ENCODE measurements at places on chromosomes 3 and 15.

GRCh38 chr3:110767838-110768237 is 303.8 kb upstream of the NECTIN3 start:
- no peak for DNase-seq

GRCh38 chr15:33171202-33171601 is 23.3 kb downstream of the FMN1 start:
- no peak for DNase-seq

GRCh38 chr3:101200461-101200860 is 119.9 kb downstream of the IMPG2 start:
- no peak for DNase-seq

DNA sequence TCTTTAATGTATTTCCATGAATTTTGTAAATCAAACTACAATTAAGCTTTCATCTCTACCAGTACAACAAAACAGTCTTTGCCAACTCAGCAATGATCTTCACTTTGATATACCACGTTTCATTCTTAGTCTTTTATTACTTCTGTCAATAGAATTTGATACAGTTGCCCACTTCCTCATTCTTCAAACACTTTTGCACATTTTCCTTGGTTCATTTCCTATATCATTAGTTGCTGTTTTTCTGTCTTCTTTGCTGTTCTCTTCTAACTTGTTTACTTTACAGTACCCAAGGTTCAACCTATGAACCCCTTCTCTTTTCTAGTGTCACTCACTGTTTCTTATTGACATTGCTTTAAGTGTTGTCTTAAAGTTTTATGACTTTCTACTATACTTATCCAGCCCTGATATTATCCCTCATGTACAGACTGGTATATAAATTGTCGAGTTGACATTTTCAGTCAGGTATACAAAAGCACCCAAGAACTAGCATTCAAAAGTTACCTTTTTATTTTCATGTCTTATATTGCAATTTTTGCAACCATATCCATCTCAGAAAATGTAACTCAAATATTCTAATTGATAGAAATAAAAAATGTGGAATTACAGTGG is 903.1 kb downstream of the NSUN3 start:
- no peak for DNase-seq

DNA sequence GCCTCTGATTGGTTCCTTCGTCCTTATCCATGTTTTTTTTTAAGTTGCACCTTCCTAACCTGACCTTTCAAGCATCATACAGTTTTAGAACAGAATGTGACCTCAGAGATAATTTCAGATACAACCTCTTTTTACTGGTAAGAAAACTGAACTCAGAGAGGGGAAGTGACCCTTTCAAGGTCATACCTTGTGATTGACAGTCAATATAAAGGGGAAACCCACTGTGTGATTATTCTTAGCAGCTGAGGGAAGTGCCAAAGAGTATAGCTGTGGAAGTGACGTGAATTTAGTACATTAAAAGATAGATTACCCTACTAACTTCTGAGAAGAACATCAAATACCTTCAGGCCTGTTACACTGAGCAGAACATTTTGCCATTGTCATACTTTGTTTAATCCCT is 319.4 kb downstream of the NEK10 start:
- DNase-seq: no peak

GRCh38 chr15:89632563-89633430 is 22.5 kb downstream of the KIF7 start:
- DNase-seq: no peak

GRCh38 chr3:162217647-162218046 is 721.0 kb downstream of the OTOL1 start:
- no peak for DNase-seq

DNA sequence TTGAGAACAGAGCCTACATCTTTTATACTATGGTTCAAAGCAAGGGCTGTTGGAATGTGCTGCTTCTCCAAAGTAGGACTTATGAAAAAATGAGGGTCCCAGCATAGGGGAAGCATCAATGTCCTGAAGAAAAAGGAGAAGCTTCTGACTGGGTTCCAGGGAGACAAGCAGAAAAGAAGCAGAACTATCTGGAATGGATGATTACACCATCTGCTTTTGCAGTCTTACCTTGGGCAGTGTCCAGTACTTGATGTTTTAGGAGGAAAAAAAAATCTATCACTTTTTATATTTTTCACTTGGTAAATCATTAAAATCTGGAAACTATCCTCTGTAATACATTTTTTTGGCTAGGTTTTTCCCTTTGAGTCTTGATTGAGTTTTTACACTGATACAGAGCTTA is 57.9 kb upstream of the DPH6 start:
- no peak for DNase-seq

GRCh38 chr3:49029563-49029884 is 326 bp upstream of the IMPDH2 start:
- DNase-seq: no peak

DNA sequence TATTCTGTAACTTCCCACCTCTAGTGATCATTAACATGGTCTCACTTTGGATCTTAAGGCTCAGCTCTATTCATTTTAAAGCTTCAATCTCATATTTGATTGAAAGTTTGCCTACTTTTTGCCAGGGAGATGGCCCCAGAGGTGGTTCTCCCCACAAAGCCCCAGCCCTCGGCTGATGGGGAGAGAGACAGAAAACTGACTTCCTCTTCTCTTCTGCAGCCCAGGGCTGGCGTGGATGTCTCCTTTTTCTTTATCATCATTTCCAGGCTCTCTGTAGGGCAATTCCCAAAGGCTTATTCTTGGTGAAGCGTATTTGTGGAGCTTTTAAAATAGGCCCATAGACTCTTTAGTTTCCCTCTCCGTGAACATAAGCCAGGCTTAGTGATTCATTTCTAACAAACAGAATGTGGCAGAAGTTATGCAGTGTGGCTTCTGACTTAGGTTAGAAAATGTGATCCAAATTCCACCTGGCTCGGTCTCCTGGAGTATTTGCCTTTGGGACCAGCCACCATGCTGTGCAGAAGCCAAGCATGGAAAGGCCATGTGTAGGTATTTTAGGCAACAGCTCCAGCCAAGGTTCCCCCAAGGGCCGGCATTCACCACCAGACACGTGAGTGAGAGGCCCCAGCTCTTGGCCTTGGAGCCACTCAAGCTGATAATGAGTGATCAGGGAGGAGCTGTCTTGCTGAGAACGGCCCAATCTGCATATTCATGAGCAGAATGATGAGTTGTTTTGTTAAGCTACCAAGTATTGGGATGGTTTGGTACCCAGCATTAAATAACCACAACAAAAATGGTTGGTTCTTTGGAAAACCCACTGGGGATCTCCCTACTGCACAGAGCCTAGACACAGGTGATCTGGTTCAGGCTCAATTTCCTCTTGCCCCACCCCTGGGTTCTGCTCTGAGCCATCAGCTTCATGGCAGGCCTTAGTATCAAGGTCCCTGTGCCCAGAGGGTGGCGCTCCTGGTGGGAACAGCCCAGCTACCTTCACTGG is 353.2 kb upstream of the PROK2 start:
- no peak for DNase-seq

DNA sequence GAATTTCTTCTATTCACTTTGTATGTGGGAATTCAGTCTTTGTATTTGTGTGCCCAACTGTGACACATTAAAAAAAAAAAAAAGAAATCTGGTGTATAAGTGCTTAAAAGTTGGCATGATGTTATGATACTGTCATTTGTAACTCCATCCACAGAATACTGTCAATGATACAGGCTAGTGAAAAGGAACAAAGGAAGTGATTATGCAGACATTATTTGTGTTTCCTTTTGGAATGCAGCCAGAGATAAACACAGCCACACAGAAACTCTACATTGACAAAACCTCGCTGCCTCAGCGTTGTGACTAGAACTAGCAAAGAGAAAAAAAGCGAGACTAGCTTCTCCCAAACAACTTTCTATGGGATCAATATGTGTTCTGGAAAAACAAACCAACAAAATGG is 519.2 kb upstream of the AGTR1 start:
- no peak for DNase-seq

Measured in hematopoietic multipotent progenitor cell treated with erythropoietin and hydrocortisone succinate and interleukin-3 and kit ligand, for 17 days (in vitro differentiated cells).